ENCODE measurements at places on chromosomes 1 and 21.

- DNase-seq = no peak
Measured at GRCh38 chr1:29849038-29849750, 612.9 kb downstream of the PTPRU start.

DNA sequence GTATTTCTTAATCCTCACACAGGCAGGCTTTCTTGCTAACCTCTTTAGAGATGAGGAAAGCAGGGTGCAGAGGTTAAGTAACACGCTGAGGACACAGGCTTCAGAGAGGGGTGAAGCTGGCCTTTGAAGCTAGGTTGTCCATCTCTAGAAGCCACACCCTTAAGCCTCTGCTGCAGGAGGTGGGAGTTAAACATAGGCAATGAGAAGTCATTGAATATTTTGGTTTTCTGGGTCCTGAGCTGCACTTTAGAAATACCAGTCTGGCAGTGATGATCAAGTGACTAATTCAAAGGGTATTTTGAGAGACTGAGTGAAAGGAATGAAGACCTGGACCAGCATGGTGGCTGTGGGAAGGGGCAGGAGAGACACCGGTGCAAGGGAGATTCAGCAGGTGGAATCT lies 9.9 kb downstream of the KCNJ15 start:
- DNase-seq = no peak

DNA sequence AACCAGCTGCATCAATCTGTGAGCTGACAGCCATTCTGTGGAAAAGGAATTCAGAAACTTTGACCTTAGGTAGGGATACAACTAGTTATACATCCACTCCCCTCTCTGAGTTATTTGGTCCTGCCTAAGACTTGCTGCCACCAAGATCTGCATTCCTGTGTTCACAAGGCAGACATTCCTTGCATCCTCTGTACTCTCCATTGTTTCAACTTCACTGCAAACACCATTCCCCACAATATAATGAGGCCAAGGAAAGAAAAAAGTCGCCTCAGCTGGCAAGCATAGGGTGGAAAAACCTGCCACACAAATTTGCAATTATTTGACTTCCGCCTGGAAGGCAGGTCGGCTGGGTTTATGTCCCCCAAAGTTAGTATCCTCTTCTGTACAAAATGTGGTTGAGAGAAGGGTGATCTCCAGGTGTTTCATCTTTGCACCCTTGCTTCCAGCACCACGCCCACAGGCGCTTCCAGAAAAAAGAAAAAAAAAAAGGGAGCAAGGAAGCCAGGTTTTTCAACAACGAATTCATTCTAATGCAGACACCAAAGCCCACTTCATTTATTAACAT lies 676 bp upstream of the CTTNBP2NL start:
- DNase-seq = no peak

DNA sequence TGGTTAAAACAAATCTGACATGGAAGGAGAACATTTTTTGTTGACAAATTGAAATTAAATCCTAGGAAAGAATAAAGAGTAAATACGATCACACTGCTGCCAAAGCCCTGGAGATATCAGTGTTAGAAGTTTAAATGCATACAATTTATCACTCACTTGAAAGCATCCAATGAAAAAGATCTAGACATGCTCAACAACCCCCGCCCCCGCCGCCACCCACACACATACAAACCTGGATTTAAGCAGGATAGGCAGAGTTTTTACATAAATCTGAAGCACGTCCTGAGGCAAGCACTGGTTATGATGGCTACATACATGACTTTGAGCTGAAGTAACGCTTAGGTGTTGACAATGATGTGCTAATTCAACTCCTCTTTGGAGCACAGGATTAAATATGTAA lies 58.5 kb downstream of the LYST start:
- DNase-seq = no peak

GRCh38 chr1:216632980-216633379 lies 90.2 kb downstream of the ESRRG start:
- no peak for DNase-seq

GRCh38 chr1:27430903-27431600 lies 38.6 kb downstream of the GPR3 start:
- no peak for DNase-seq

- DNase-seq = no peak
Measured at GRCh38 chr1:32336963-32337675, 1.1 kb upstream of the MARCKSL1 start.

- no peak for DNase-seq
Measured at GRCh38 chr1:16130827-16131226, 25.0 kb downstream of the EPHA2 start.

GRCh38 chr21:16117331-16117730 lies 387.5 kb downstream of the USP25 start:
- DNase-seq = no peak

DNA sequence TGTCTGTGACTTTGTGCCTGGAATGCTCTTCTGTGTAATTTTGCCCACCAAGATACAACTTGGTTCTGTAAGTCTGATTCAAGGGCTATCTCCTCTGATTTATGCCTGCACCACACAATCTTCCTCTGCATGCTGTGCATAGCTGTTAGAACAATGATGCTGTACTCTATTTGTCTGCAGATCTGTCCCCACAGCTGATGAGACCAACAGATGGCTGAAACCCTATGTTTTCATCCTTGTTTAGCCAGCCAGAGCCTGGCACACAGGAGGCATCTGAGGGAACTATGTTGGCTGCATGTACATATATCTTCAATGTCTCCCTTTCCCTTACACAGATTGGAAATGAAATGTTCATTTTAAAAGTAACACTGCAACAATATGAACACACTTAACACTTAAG lies 58.0 kb upstream of the ABCA4 start:
- no peak for DNase-seq

- no peak for DNase-seq
Measured at GRCh38 chr1:162475539-162476185, 22.0 kb upstream of the UHMK1 start.

GRCh38 chr21:45330075-45330781 lies 42.5 kb upstream of the POFUT2 start:
- DNase-seq = peak; percentile 73

DNA sequence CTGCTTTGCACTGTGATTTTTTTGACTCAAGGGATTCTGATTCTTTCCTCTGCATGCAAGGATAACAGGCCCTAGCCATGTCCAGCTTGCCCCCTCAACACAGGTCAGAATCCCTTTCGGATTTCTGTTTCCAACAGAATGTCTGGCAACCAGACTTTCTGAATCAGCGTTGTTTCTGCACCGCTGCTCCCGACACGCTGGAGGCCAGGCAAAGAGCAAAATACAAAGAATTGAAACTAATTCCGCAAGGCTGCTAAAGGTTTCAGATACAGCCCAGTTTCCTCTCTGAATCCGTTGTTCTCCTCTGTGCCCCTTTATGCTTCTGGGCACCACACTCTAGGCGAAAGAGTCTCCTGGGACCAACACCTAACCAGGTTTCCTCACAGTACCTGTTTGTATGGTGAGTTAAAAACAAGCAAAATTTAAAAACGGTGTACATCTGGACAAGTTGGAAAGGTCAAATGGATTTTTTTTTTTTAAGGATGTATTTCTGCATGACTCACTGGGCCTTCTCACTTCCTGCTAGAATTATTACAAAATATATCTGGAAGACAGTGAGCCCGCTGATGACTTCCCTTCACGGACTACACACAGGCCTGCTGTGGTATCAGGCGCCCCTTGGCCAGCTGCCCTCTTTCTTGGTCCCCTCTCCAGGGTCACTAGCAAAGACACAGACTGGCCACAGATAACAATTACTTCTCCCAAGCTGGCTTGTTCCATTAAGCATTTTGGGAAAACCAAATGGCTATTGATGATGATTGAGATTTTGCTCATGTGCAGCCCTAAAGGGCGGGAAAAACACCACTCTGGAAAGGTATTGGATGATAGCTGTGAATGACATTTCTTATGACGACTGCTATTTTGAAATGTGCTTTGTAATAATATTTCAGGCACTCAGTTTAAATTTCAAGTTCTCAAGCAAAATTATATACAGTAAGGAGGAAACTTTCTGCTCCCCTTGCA lies 118.3 kb downstream of the TGFB2 start:
- DNase-seq = no peak

GRCh38 chr21:28380241-28380640 lies 612.4 kb downstream of the LTN1 start:
- DNase-seq = no peak

- no peak for DNase-seq
Measured at GRCh38 chr1:93338387-93339146, 7.1 kb upstream of the DR1 start.

DNA sequence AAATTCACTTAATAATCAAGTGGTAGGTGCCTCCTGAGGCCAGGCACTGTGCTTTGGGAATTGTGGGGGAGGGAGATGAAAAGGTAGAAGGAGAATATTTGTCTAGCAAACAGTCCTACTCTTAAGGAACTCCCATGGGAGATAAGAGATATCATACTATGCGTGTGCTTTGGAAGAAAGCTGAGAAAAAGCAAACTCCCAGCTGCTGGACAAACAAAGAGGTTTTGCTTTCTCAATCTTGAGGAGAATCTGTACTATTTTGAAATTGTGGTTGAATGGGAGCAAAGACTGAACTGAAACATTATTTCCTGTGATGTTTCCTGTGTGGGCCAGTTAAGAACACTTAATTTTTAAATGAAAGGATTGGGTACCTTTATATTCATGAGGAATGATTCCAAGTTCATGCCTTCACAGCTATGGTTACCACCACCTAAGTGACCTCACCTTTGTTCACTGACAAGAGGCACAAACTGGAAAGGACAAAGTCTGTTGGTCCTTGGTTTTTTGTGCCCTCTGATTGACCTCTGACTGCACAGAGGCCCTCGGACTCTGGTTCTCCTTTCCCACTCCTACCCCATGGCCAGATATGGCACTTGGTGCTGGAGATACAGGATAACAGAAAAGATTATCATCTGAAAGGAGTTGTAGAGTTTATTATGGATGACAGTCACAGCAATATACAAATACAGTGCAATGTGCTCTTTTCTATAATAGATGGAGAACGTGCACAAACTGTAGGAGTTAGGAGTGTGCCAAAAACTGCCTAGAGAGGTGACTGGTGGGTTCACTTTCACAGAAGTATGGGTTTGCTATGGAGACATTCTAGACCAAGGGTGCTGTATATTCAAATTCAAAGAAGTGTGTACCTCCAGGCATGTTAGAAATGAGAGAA lies 1.6 kb downstream of the CD53 start:
- no peak for DNase-seq

GRCh38 chr1:233240829-233241682 lies 54.5 kb downstream of the PCNX2 start:
- DNase-seq = peak; percentile 43

- DNase-seq = no peak
Measured at GRCh38 chr1:30920827-30921226, 12.3 kb upstream of the SDC3 start.

- DNase-seq = peak; percentile 7
Measured at GRCh38 chr1:196608390-196609369, at the start of gene KCNT2. Gene KCNT2, minus strand, starts transcription at chr1:196608440. Its CDS starts 131 bp downstream, at chr1:196608309.

GRCh38 chr21:44700101-44701022 lies 3.4 kb downstream of the KRTAP10-12 start:
- no peak for DNase-seq

- DNase-seq = no peak
Measured at GRCh38 chr1:244952940-244953339, 88.6 kb upstream of the HNRNPU start.

DNA sequence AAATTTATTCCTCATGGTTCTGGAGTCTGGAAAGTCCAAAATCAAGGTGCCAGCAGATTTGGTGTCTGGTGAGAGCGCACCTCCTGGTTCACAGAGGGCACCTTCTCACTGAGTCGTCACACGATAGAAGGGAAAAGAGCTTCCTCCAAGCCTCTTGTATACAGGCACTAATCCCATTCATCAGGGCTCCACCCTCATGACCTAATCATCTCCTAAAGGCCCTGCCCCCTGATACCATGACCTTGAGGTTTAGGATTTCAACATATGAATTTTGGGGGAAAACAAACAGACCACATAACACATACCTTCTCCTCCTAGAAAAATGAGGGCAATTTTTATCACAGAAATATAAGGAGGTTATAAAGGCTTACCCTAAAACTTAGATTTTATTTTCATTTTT lies 88.0 kb upstream of the NFIA start:
- peak; percentile 28 for DNase-seq

All from NCI-H2029 (cell line).